ENCODE measurements at places on chromosomes 6 and 20.
A peak's percentile ranks its signal among the peaks of the same experiment; 100 is the strongest.

GRCh38 chr20:10568032-10568431, 105.8 kb downstream of the JAG1 start:
- no peak for DNase-seq

DNA sequence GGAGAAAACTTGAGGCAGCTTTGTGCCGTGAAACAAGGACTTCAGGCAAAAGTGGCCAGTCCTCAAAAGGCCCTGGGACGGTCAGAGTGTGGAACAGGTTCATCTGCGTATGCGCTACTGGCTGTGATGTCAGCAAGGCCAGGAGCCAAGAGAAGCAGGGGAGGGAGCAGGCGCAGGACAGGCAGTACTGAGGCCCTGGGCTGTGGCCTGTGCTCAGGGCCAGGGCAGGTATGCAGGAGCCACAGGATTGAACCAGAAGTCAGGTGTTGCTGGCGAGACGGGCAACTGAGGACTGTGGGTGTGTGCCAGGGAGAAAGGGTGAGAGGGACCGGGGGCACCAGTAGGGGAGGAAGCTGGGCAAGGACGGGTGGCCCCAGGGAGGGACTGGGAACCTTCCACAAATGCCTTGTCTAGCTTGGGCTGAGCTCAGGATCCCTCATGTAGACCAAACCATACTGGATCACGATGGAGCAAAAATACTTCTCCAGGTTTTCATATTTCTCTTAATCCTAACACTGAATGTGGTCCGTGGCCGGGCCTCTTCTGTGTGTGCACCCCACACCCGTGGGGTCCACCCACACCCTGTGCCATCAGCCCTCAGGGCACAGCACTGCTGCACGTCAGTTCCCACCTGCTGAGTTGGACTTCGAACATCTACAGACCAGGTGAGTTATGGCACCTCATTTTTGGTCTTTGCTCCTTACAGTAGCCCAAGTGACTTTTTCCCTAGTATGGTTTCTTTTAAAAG, 46.9 kb downstream of the GINS1 start:
- DNase-seq, result no peak

DNA sequence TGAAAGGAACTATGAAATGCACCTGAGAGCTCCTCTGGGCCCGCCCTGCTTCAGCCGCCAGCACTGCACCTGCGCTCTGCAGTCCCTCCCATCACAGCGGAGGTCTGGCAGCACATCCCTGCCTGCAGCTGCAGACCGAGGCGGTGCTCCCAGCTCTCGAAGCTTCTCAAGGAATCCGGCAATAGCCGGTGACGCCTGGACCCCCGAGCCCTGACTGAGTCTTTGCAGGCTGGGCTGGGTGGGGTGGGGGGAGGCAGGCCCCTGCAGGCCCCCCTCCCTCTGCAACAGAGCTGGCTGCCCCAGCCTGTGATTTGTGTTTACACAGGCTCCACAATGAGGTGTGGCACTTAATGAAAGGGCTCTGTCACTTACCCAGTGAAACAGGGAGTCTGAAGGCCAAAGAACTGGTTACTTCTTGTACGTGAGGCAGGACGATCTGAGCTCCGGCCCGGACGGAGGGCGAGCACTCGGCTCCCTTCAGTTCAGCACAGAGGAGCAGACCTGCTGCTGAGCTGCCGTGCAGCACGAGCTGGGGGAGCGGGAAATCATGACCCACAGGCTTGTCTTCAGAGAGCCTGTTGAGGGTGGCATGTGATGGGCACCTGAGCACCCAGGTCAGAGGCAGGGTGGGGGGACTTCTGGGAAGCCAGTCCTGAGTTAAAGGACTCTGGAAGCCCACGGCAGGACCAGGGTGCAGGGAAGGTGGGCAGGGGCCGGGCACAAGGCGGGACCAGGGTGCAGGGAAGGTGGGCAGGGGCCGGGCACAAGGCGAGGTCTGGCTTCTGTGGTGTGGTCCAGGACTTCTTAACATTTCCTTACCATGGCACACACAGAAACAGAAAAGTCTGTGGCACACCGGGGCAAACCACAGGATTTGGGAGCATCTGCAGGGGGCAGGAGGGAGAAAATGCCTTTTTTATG, 192.3 kb upstream of the THBS2 start:
- DNase-seq, result no peak

DNA sequence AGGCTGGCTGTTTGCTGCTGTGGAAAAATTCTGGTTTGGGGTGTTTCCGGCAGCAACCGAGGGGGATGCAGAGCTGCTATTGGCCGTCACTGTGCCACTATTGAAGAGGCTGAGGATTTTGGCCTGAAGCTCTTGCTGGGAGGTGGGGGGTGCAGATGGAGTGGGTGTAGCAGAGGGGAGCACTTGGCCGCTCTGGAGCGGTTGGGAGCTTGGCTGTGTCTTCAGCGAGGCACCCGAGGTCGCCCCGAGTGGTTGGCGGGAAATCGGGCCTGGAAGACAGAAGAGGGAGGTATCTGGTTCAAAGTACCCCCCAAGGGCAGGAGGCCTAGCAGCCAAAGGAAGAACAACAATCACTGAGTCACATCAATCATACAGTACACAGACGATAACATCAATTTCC, 27.1 kb downstream of the NCOA5 start:
- no peak for DNase-seq

DNA sequence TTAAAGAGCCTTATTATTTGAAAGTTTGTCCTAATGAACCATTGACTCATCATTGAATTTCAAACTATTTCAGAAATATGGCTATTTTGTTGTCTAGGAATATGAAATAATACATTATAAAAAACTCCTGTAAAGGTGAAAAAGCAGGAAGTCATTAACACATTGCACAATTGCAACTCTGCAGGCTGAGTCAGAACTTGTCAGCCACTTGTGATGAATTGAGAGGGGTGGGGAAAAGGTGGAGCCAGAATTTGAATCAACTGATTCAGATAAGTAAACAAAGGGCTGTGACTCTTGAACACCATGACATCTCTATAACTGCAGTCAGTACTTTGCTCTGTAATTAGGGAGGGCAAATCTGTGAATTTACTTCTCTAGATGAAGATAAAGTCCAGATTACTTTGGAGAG, 6.0 kb downstream of the C6orf141 start:
- DNase-seq, result no peak

- DNase-seq, result no peak
Observed at GRCh38 chr6:110552901-110553641, 76.7 kb upstream of the SLC22A16 start.

GRCh38 chr20:10338426-10339180, 95.4 kb downstream of the MKKS start:
- no peak for DNase-seq

DNA sequence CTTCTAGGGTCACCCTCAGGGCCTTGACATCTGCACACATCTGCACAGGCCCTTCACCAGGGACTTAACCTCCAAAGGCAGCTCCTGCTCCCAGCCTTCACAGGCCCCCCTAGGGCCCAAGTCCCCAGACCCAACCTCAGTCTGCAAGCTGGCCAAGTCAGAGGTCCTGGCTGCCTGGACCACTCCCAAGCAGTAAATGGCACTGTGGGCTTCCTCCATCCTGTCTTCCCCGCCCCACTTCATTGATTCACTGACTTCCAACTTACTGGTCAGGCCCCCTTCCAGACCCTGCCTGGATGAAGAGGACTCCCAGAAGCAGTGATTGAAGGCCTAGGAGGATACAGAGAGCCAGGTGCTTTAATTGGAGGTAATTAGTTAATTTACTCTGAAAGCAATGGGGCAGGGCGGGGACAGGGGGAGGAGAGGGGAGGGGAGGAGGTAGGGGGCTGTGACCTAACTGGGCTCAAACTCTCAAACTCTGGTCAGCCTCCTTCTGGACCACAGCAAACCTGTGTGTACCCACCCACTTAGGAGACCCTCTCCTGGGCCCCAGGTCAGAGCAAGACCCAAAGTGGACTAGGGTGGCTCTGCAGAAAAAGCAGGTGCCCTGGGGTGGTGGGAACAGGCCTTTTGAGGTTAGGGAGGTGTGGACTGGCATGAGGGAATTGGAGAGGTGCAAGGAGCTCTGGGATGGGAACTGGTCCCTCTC, 51.5 kb downstream of the MRPL14 start:
- no peak for DNase-seq

DNA sequence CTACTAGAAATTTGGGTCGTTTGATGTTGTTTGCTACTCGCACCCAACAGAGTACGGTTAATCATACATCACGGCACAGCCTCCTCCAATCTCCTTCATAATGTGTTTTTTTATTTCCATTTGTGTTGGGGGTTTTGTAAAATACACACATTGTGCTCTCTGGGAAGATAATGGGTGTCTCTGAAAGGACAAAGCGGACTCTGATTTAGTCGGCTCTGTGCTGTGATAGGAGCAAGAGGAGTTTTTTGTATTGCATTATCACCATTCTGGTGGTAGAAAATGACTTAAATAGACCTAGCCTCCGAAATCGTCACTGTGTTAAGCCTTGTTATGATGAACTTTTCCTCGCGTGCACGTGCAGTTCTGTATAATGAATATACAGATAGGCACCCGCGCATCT, 196.3 kb downstream of the CDH4 start:
- no peak for DNase-seq

- no peak for DNase-seq
Observed at GRCh38 chr20:14518648-14519047, 181.2 kb upstream of the FLRT3 start.

GRCh38 chr6:110216140-110216539, 35.9 kb downstream of the CDC40 start:
- no peak for DNase-seq

DNA sequence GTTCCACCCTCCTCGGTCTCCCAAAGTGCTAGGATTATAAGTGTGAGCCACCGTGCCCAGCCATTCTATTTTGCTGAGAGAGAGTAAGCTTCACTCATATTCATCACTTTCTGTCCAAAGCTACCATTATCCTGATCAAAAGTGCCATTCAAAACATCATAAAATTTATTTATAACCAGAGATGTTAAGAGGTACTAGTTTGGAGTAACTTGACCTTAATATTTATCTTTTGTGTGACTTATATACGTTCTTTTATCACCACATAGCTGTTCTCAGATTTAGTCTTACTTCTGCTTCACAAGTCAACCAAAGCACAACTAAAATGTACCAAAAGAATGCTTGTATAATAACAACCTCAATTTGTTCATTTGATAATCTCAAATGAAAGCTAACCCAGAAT, 18.1 kb downstream of the AKIRIN2 start:
- DNase-seq, result no peak

DNA sequence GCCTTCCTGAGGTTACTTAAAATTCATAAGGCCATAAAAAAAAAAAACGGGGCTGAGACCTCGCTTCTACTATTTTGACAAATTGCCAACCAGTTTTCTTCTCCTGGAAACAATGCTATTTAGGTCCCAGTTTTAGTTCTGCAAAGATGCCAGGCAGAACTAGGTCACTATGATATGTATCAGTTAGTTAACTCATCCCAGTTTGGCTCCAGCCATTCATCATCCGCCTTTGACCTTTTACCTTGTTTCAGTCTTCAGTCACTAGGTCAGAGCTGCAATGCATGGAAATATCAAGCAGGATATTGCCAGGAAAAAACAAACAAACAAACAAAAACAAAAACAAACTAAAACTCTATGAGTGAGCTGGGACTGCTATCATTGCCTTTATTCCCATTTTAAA, 29.8 kb upstream of the ENPP4 start:
- no peak for DNase-seq

DNA sequence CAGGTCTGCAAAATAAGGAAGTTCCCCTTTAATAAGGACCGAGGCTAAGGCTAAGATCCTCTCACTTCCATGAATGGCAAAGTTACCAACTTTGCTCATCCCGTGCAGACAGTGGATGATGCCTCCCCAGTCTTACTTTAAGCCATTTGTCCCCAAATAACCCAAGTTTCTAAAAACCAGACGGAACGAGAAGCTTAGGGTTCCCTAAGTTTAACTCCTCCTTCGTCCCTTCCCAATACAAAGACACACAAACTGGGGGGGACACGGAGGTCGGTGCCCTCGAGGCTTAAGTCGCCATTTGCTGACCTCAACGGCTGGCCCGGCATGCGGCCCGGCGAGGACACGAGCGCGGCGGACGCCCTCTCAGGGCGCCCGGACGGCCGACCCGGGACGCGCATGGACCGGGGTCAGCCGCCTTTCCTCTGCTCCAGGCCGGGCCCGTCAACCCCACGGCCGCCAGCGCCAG, 527 bp downstream of the FBXO30 start:
- DNase-seq, result peak; percentile 59

DNA sequence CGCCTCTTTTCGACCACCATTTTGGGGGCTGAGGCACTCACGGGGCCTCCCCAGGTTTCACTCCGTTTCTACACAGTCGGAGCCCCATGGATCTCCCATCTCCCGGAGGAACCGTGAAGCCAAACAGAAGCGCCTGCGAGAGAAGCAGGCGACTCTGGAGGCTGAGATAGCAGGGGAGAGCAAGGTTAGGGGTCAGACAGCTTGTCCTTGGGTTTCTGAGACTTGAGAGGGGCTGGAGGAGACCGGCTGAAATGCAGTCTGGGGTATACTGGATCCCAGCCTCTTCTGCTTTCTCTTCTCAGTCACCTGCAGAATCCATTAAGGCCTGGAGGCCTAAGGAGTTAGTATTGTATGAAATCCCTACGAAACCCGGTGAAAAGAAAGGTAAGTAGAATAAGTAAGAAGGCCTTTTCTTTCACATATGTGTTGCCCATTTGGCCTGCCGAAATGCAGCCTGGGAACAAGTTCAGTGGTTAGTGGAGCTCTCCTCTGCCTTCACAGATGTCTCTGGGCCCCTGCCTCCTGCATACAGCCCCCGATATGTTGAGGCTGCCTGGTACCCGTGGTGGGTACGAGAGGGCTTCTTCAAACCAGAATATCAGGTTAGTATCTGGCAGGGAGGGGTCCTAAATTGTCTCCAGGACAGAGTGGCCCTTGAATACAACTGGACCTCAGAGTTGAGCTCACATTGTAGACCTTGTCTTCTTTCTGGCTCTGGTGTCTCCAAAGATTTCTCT, 984 bp downstream of the VARS2 start:
- no peak for DNase-seq

GRCh38 chr6:157996201-157996712, 14.6 kb downstream of the SYNJ2 start:
- DNase-seq, result no peak

GRCh38 chr20:56342783-56343182, 16.0 kb upstream of the FAM210B start:
- DNase-seq, result no peak

- peak; percentile 61 for DNase-seq
Observed at GRCh38 chr20:62010551-62011402, 54.9 kb downstream of the TAF4 start.

GRCh38 chr6:161837854-161838253, 564.0 kb upstream of the AGPAT4 start:
- DNase-seq, result no peak

Measured in heart left ventricle (tissue), 16 donors.